Activated T-cell treated with anti-CD3 and anti-CD28 coated beads for 48 hours (primary cell): ENCODE measurements at places on chromosomes 2 and 18.

DNA sequence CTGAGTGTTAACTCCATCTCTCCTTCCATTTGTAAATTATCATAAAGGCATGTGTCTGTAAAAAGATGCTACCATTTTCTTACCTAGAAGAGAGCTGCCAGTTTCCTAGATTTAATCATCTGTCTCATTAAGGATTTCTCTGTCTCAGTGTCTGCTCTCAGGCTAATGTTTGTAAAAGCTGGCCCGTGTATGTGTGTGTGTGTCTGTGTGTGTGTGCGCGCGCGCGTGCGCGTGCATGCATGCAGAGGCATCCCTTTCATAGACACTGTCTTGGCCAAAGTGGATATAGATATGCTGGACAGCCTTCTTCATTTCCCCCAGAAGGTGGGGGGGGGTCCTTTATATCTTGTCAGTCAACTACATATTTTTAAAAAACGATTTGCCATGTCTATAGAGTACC is 18.9 kb downstream of the MGAT5 start:
- DNase-seq = no peak

- no peak for DNase-seq
Measured at GRCh38 chr2:173278794-173279526, 75.7 kb upstream of the CDCA7 start.

GRCh38 chr2:193475038-193475437 is 1280.3 kb upstream of the TMEFF2 start:
- no peak for DNase-seq

- no peak for DNase-seq
Measured at GRCh38 chr2:224847961-224848850, 132.0 kb upstream of the CCDC195 start.

GRCh38 chr2:240140920-240141319 is 462 bp upstream of the OTOS start:
- no peak for DNase-seq
